ENCODE measurements at places on chromosomes 7 and 10.

- no peak for DNase-seq
These were observed at the start of gene KIAA1217 for GRCh38 chr10:24208661-24209431. KIAA1217 (plus strand) TSS chr10:24209138; CDS start chr10:24209194, 56 bp downstream.

DNA sequence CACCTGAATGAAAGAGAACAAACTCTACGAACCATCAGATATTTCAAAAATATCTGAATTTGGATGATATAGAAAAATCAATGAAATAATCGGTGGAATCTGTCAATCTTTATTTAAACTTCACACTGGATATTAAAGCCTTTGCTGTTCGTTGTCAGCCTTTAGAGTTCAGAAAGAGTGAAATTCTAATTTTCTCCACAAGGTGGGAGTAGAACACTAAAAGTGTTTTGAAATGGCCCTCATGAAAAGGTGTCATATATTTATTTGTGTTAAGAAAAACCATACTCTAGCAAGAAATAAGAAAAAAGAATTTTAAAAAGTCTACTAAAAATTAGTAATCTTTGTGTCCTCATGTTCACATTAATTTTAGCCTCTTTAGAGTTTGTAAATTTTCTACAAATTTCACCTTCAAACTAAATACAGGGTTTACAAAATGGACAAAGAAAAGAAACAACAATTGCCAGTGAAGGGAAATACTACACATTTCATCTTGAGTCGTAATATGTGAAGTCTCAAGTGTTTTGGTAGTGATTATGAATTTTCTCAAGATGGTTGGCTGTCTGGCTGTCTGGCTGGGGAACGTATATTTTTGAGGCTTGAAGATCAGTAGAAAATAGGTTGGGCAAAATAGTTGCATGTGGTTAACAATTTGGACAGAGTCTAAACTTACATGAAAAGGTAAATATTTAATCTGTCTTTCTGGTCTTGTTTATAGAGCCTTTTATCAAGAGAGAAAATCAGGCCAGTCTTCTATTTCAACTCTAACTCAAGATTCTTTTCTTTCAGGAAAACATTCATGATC lies 43.7 kb downstream of the DNAJB9 start:
- no peak for DNase-seq

DNA sequence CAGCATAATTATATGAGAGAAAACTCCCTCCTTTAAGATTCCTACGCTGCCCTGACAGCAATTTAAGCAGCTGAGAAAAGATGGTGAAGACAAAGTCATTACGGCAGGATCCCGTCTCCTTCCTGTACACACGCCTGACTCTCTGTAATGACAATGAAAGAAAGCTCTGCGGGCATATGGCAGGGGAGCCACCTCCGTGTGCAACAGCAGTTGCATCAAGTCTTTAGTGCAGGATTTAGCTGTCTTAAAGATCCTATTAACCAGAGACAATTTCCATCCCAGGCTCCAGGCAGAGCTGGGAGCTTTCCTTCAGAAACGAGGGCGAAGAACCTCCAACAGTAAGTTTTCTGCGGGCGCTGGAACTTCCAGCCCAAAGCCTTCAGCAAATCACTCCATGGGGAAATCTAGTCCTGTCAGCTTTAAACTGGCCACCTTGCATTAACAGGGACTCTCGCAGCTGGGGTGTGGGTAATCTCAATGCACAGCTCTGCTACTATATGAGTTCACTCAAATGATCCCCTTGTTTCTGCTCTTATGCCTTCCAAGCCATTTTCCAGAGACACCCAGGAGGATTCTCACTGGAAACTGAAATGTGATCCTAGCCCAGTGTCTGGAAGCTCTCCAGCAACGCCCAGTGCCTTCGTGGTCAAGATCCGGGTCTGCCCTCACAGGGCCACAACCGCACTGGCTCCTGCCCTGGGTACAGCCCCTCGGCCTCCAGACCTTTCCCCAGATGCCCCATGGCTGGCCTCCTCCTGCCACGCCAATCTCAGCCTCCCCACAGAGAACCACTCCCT lies 74.9 kb downstream of the CTBP2 start:
- DNase-seq = no peak

GRCh38 chr7:139651308-139651707 lies 126.5 kb downstream of the HIPK2 start:
- DNase-seq = no peak

- no peak for DNase-seq
These were observed 61.1 kb upstream of the CCDC71L start for GRCh38 chr7:106721816-106722785.

DNA sequence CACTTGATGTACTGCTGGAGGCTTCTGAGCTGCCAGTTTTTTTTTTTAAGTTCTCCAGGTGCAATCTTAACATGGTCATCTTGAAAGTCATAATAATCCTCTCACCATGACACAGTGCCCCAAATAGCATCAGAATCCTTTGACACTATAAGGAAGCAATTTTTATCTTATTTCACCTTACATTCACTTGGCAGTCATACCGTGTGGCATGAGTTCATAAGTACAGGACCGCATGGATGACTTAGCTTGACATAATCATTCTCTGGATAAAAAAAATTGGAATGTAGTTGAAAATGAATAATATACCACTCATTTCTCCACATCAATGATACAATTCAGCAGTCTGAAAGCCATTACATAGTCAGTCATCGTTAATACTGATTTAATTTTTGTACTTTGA lies 25.6 kb upstream of the TMEM196 start:
- no peak for DNase-seq

DNA sequence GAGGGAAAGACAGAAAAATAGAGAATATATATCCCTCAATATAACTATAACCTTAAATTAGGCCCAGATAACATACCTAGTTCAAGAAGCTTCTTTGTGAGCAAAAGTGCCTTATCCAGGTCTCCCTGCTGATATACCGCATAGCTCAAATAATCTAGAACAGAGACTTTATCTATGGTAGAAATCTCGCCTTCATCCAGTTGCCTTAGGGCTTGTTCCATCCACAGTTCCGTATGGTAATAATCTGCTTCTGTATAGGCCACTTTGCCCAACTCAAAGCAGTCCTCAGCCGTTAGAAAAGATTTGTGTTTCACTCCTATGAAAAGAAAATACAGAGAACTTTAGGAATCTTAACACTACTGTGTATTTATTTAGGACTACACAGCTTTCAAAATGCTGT lies 43.4 kb downstream of the P4HA1 start:
- no peak for DNase-seq

DNA sequence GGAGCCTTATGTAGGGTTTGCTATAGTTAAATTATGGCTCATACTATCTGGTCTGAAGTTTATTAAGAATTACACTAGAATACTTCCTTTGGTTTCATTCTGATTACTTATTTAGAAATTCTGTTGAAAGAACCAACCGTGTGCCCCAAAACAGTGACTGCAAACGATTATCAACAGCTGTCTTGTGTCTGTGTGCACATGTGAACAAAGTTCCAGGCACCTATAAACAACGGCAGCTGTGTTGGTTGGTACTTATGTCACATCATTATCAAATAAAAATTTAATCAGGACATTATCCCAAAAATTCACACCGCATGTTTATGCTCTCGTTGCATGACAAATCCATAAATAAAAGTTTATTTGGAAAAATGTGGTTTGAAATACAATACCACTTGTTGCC lies 80.6 kb downstream of the USP6NL start:
- DNase-seq = no peak

DNA sequence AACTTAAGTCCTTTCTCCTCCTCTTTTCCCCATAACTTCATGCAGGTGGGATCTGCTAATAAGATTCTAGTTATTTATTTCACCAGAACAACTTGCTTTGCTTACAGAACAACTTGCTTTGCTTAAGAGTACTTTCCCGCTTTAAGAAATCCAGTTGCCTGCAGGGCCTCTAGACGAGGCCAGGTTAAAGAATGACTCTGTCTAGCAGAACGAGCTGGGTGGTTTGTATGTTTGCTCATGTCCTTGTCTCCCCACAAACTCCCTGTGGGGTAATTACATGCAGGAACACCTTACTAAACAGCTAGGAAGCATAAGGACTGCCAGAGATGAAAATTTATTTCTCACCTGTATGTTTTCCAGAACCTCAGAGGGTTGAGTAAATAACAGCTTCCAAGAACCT lies 8.8 kb upstream of the FZD8 start:
- DNase-seq = no peak

- DNase-seq = no peak
These were observed 4.8 kb upstream of the MTPAP start for GRCh38 chr10:30353851-30354250.

GRCh38 chr7:52189153-52189778 lies 846.2 kb upstream of the POM121L12 start:
- DNase-seq = no peak

DNA sequence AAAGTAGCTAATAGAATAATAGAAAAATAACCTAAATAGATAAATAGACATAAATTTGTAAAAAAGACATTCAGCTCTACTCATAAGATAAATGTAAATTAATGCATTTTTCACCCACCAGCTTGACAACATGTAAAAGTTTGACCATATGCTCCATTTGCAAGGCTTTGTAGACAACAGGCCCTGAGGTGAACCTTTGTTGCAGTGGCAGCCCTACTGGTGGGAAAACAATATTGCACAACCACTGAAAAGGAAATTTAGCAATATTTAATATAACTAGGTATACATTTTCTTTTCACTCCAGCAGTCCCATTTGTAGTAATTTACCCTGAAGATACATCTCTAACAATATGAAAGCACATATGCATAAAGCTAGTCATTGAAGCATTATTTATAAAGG lies 39.0 kb upstream of the ADRA2A start:
- DNase-seq = no peak

DNA sequence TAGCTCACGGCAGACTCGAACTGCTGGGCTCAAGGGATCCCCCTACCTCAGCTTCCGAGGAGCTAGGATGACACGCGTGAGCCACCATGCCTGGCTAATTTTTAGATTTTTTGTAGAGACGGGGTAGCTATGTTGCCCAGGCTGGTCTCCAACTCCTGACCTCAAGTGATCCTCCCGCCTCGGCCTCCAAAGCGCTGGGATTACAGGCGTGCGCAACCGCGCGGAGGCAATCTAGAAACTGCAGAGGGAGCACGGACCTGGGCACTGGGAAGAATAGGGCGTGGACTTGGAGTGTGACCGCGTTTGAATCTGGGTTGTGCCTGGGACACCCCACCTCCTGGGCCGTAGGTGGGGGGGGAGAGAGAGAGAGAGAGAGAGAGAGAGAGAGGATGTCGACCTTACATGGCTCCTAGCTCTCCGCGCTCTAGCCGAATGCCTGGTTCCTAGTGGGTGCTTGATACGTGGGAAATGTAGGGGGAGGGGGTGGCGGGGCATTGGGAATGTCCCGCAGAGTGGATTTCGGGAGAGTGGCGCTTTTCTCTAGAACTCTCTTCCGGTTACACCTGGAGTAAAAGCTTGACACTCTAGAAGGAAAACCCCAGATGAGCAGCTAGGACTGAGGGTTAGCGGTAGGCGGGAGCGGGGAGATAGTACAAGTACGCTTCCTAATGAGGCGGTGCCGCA lies 1.2 kb upstream of the MAP3K8 start:
- no peak for DNase-seq

DNA sequence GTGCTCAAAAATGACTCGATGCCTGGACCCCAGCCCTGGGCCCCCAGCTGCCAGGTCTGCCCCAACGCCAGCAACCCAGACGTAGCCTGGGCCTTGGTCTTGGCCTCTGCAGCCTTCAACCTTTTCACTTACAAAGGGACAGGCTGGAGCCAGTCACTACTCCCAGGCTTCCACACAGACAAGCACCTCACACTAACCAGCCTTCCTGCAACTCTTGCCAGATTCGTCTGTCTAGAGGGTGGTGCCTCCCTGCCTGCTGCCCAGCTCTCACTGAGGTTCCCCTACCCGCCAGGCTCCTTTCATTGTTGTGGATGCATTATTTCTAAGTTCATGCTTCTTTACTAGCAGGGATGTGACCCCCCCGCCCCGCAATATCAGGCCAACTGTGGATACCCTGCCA lies 56.3 kb downstream of the NUDCD3 start:
- DNase-seq = no peak

DNA sequence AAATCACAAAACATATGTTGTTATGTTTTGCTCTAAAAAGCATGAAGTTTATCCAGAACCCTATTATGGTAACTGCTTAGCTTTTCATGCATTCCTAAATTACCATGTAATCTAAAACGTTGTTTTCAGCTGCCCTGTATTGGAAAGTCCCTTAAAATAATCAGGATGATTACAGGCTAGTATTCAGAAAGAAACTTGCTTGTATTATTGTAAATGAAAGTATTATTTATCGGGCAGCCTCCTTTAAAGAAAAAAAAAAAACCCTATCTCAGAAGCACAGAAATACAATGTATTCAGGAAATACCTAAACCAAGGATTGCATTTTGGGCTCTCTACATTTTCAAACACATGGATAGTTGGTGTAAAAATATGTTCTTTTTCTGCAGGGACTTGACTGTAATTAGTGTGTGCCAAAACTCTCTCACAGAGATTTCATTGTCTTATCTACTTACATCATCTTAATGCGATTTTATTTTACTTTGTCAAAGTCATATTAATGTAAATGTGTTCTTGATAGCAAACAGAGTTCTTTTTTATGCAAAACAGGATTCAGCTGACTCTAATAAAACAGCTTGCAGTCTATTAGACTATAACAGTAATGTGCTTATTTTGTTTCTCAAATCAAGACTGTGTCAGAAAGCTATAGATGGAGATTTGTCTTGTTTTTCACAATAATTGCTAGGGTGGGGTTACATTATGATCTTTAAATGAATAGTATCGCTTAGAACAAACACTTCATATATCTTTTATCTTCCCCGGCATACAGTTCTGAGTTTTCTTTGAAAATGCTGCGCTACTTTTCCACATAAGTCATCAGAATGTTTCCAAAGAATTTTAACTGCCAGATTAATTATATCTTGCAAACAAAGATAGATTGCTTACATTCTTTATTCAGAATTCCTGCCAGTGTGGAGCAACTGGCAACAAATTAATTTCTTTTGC lies 65.3 kb upstream of the ARID5B start:
- no peak for DNase-seq

GRCh38 chr7:105788816-105789349 lies 87.5 kb downstream of the ATXN7L1 start:
- DNase-seq = no peak

Measured in stimulated activated CD8-positive, alpha-beta memory T cell treated with anti-CD3 and anti-CD28 coated beads, Interleukin-7, amount 100 ng/mL, for 4 hours (primary cell).